Activated CD4-positive, CD25-positive, alpha-beta regulatory T cell (primary cell): ENCODE measurements at places on chromosomes 7 and 10.

DNA sequence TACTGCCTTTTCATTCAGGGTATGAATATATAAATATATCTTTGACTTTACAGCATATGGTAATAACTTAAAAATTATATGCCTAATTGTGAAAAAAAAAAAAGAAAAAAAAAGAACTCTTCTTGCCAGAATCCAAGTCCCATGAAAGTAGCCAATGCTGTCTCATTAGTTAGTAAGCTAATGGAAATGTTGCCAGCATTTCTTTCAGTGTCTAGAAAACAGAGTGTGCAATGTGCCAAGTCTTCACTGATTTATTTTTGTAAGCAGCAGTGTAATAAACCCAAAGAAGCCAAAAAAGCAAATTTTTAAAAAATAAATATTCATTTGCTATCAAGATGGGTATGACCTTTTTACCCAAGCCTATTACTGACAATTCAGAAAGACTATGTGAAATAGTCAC, 31.1 kb upstream of the LRRN3 start:
- DNase-seq: no peak

DNA sequence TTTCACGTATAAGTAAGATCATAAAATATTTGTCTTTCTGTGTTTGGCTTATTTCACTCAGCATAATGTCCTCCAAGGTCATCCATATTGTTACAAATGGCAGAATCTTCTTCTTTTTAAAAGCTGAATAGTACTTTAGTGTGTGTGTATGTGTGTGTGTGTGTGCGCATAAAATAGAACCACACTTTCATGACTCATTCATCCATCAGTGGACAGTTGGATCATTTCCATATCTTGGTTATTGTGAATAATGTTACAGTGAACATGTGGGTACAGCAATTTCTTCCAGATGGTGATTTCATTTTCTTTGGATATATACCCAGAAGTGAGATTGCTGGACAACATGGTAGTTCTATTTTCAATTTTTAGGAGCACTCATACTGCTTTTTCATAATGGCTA, 622.4 kb downstream of the NRG3 start:
- DNase-seq: no peak

DNA sequence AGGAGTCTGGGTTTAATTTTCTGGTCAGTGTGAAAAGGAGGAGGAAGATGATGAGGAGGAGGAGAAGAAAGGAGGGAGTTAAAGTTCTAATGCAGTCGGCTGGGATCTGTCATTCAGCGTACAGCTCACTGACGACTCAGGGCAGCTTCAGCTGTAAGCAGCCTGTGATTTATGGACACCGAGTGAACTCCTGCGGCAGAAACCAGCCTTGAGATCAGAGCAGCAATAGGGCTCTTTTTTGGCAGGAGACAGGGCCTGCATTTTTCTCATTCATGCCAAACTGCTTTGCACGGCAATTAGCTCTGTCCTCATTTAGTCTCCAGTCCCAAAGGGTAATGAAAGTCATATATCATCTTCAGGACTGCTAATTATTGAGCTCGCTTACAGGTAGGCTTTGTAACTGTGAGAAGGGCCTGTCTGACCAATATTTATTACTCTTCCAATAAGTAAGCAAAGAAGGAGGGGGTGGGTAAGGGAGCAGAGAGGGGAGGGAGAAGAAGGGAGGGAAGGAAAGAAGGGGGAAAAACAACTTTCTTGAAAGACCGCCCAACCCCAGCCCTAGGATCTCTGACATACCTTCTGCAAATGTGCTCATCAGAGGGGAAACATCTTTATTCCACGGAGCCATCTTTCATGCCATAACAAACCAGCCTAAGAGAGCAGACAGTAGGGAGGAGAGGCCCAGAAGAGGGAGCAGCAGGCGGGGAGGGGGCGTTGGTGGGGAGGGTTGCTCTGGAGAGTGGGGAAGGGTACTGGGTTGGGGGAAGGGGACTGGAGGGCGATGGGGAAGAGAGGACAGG, 48.1 kb upstream of the COMTD1 start:
- no peak for DNase-seq

GRCh38 chr10:71396084-71396710, 523 bp upstream of the CDH23 start:
- no peak for DNase-seq

DNA sequence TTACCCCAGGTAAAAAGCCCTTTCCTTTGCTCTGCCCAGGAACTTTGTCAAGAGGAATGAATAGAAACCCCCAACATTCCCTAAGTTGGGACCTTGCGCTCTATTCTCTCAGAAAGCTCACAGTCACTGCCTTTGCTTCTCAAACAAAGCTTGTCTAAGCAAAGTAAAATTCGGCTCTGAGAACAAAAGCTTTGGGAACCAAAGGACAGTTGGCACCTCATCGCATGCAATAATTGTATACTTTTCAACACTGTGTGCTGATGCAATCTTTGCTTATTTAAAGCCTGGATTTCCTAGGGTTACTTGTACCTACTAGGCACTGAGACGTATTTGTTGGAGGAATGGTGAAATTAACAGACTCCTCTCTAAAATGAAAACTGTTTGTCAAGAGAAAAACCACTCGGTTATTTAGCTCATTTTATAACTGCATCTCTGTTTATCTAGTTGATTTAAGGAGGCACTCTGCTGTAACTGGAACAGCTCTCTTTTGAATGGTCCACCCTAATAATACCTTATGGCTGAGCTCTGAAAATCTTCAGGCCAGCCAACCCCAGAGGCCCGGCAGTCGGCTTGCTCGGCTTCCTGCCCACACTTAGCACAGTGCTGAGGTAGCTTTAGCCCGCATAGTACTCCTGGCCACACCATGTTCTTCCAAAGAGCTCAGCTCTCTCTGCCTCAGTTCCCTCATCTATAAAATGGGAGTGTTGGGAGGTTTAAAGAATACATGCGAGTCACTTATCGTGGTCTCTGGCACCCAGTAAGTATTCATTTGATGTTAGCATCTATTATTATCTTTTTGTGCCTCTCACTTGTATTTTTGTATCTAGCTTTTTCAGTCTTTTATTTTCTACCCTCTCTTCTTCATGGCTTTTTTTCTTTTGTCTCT, 80.2 kb upstream of the PRR15 start:
- DNase-seq: no peak

GRCh38 chr7:55502124-55502857, 70.0 kb downstream of the VOPP1 start:
- no peak for DNase-seq

- no peak for DNase-seq
Observed at GRCh38 chr7:99707096-99707495, 27.3 kb upstream of the CYP3A5 start.

GRCh38 chr10:34498821-34499220, 316.3 kb downstream of the PARD3 start:
- DNase-seq: no peak

DNA sequence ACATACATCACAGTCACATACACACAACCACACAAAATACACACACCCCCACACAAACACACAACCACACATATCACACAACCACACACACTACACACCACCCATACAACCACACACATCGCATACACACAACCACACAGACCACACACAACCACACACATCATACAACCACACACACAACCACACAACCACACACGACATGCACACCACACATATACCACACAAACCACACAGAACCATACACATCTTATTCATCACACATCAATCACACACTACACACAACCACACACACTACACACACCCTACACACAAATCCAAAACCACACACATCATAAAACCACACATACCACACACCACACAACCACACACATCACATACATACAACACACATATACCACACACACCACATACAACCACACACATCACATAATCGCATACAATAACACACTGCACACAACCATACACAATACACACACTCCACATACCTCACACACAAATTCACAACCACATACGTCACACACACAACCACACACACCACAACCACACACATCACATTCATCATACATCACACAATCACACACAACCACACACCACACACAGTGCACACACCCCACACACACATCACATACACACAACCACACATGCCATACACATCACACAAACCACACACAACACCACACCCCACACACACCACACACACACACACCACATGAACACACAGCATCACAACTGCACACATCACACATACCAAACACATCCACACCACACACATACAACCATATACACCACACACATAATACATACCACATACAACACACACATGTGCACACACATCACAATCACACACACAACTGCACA, 30.4 kb downstream of the GPRIN2 start:
- no peak for DNase-seq

DNA sequence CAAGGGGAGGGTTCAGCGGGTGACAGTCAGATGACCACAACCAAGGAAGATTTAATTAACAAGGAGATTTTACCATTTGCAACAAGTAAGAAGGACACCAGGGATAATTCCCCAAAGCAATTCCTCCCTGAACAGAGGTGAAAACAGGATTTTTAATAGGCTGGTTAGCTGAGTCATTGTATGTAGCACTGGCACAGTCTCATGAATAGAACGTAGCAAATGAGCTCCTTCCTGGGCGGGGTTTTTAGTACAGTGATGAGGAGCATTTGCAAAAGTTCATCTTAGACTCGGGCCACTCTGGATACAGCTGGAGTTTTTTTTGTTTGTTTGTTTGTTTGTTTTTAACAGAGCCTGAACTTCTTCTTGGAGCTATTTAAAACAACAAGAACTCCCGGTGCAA, 39.0 kb downstream of the TAC1 start:
- DNase-seq: no peak

DNA sequence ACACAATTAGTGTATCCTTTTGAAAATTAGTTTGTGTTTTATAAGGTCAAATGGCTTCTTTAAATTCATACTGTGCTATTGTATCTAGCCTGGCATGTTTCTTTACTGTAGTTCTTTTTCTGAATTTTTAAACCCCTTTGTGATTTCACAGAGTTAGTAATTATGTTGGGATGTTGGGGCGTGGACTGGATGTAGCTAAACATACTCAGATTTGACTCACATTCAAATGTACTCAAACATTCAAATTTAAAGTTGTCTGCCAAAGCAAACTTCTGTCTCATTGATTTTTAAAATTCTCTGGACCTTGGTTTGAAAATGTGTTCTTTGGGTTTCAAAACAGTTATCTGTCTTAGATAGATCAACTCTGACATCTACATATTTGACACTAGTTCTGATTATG, 7.2 kb upstream of the NRP1 start:
- DNase-seq: no peak

DNA sequence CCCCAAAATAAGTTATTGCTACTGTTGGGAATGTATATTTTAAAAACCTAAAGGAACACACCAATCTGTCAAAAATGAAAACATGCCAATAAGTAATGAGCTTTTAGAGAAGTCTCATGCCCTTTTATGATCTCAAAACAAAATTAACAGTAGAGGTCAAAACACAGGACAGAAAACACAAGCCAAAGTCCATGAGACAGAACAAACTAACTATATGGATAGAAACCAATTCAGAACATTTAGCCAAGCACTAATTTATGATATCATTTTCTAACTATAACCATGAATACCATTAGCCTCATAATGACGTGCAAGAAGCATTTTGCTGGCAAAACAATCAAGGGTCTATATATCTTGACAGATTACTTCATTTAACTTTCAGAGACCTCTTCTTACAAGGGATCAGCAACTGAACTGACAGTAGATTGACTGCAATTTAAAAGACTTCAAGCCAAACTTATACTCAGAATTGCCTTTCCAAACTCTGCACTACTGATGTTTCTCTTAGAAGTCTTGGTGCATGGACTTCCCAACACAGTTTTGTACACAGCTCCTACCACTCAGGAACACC, 200.9 kb downstream of the DOCK4 start:
- no peak for DNase-seq

DNA sequence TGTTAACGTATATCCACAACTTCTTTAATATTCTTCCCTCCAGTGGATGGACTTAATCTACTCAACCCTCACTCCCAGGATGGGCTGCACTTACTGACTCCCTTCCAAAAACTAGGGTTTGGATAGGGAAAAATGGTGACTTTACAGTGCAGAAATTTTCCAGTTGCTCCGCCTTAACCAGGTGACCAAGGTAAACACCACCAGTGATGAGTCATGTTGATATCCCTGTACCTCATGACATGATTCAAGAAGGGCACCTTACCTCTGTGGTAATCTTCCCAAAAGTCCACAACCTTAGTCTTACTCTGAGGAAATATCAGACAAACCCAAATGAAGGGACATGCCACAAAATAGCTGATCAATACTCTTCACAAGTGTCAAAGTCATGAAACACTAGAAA, 3.5 kb upstream of the GSTK1 start:
- no peak for DNase-seq

GRCh38 chr10:72364239-72364777, 9.6 kb upstream of the DNAJB12 start:
- peak; percentile 68 for DNase-seq

- DNase-seq: no peak
Observed at GRCh38 chr7:131400681-131401176, 73.1 kb downstream of the MKLN1 start.

DNA sequence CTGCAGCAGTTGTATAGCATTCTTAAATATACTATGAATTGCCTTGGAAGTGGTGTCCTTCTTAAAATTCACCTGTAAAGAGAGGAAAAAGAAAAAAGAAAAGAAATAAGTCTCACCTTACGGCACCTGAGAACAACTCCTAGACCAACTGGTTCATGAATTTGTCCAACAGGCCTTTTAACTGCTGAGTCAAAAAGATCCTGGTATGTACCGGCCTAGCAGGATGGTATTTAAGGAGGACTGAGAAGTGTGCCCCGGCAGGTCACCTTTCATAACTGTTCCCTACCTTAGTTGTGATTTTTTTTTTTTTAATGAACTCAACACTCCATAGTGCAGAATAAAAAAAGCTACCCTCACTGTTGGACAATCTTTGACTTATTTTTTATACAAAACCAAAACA, 25.8 kb downstream of the STN1 start:
- no peak for DNase-seq

DNA sequence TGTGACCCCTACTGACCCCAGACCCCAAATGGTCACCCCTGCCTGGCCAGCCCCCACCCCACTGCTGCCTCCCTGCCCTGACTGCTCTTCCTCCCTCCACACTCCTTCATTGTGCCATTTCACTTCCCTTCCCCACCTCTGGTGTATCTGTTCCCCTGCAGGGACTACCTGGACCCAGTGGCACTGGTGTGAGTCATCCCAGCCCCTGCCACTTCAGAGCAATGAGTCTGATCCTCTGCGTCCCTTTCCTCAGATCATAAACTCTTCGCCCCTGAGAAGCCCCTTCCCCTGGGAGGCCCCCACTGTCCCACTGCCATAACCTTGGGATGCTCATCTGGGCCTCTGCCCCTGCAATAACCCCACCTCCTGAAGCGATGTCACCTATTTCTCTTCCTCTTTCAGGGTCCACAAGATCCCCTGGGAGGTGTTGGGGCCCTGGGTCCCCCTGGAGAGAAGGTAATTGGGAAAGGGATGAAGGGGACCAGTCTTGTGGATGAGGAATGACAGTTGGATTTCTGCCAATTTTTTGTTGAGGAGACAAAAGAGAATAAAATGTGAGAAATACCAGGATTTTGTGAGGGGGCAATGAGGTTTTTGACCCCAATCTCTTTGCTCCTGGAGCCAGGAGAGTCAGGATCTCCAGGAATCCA, 19.1 kb upstream of the VOPP1 start:
- DNase-seq: no peak

GRCh38 chr7:135536150-135536549, 21.6 kb upstream of the NUP205 start:
- DNase-seq: no peak

- DNase-seq: no peak
Observed at GRCh38 chr10:49174926-49175500, 13.2 kb downstream of the TMEM273 start.
